ENCODE measurements at places on chromosomes 2 and 18.

DNA sequence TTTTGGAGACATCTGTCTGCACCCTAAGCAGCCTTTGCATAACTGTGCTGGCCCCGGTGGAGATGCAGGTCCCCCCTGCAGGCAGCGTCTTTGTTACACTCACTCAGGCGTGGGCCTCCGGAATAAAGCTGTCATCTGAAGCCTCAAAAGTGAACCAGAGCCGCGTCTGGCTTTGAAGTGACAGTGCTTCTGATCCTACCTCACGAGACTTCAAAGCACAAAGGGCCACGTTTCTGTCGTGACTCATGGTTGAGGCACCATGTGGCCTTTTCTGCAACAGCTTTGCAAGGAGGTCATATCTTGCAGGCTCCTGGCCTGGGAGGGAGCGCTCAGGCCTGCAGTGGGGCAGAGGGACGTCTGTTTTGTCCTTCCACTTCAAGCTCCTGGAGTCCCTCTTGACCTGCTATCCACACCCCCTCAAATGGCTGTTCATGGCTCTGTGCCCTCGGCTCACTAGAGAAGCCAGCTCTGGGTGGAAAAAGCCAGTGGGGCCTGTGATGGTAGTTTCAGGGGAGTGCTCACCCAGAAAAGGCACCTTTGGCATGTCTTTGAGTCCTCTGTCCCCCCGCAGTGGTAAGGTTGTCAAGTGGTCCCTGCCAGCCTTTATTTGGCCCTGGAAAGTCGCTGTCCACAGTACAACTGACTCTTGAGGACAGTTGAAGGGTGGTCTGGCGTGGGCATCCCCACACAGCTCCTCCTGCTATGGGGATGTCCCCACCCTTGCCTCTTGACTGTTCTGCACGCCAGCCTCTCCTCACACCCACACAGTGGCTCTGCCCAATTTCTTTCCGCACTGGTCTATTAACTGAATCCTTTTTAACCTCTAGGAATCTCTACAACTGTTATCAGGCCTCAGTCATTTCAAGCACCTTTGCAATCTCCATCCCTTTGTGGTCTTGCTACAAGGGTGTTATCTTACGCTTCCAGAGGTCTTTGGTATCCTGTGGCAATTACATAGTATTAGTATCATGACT is 19.3 kb downstream of the GPR55 start:
- DNase-seq, result peak; percentile 6

DNA sequence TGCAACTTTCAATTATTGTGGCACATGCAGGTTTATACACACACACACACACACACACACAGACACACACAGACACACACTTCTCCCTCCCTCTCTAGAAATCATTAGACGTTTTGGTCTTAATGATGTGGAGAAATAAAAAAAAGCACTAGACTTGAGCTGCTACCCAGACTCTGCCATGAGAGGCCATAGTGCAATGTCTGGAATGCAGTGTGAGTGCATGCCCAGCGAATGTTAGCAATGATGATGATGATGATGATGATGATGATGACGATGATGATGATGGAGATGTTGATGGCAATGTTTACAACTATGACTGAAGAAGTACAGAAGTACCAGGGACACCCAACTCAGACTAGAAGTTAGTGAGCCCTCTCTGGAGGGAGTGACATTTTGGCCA is 23.8 kb upstream of the KLHL29 start:
- no peak for DNase-seq

DNA sequence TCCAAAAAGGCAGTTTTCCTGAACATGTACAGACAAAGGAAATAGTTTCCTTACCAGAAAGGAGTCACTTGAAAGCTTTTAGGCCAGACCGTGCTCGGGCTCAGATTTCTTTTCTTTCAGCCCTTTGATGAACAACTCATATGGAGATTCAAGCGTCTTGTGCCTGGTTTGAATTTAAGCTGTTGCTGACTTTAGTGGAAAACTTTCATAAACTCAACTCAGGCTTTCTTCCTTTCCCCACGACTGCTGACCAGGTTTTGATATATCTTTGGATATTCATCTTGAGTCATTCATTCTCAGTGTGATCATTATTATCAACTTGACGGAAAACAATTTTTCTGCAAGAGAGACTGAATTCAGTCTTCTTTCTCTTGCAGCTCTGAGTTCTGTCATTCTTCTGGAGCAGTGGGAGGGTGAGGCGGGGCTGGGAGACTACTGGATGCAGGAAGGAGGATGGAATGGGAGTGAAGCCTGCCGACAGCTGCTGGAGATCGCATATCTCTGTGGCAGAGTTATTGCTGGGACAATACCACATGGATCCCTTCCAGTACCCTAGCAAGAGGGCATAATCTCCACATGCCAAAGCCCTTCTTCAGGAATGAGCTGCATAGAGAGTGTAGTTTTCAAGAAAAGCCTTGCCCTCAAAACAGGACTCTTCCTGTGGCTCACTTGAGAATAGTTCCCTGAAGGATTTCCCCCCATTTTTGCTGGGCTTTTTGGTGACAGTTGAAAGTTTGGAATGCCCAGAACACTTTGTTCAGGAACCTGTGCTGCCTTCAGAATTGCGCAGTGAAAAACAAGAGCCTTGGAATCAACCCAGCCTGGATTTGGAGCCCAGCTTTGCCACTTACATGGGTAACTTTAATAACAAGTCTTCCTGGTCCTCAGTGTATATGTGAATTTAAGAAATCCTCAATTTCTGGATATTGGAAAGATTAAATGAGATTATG is 364.4 kb downstream of the ZNF521 start:
- DNase-seq, result peak; percentile 59

DNA sequence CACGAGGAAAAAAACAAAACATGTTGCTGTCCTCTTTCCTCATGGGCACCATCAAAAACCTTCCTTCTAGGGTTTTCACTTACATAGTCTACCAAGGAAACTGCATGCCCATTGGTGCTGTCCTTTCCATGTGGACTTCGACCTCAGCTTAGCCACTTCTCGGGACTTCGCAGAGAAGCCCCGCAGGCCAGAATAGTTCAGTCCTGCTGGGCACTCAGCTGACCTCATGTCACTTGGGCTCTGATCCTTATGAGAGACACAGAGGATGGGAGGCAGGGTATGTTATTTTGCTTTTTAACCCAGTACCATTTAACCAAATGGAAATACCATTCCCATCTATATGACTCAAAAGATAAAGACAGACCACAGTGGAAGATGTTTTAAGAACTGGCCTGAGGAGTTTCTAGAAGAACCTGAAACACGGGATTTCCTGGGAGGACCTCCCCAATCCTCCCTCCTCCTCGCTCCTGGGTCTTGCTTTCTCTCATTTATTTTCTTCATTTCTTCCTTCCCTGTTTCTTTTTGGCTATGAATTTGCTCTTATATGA is 28.4 kb downstream of the AAK1 start:
- no peak for DNase-seq

GRCh38 chr18:24930478-24930877 is 421.5 kb downstream of the ZNF521 start:
- no peak for DNase-seq

DNA sequence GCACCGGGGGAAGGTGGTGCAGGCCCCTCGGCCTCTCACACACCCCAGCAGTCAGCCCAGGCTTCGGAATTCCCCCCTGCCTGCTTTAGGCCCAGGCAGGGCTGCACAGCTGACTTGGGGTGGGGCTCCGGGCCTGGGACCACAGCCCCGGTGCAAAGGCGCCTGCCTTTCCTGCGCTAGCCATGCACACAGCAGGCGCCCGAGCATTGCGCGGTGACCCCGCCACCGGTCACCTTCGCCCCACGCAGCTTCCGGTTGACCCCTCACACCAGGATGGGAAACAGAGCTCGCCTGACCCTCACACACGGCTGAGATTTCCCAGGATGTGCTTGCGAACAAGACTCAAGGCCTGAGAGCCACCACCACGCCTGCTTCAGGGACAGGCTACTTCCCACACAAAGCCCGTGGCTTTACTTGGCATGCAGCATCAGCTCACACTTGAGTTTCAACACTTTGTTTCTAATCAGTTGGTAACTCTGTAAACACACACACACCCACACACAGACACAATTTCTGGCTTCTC is 46.0 kb downstream of the SLC66A2 start:
- peak; percentile 8 for DNase-seq

DNA sequence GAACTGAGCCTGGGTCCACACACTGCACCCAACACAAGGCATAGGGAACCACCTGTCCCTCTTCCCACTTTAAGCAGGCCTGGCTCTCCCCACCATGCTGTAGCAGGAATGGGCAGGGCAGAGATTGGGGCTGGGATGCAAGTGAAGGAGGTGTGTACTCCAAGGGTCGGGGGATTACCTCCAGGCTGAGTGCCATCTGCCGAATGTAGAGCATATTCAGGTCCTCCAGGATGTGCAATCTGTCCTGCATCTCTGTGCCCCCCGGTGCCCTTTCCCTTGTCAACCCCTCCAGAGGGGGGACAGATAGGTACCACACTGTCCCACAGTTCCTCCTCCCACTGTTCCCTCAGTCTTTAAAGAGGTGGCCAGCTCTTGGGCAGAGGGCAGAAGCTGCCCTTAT is 2.4 kb downstream of the RTKN start:
- no peak for DNase-seq

DNA sequence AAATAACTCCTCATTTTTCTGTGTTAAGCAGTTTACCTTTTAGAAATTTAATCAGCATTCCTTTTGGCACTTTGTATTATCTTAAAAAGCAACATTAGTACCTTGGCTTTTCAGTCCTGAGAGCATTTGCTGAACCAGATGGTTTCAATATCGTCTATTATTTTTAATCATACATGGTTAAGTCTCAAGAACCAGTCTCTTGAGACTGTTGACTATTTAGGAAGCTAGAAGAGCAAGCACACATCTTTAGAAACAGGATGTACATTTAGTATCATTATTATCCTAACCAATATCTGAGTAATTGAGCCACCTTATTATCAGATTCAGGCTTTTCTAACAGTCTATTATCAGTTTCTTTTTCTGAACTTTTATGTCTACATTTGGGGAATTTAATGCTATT is 28.2 kb upstream of the ZEB2 start:
- no peak for DNase-seq

- DNase-seq, result peak; percentile 92
Measured at GRCh38 chr2:187547353-187547979, 6.8 kb downstream of the TFPI start.

GRCh38 chr2:238055841-238056240 is 5.0 kb upstream of the SCLY start:
- DNase-seq, result no peak

GRCh38 chr18:60232541-60232940 is 140.0 kb downstream of the MC4R start:
- DNase-seq, result peak; percentile 33

GRCh38 chr18:63311118-63312018 is 8.2 kb downstream of the BCL2 start:
- DNase-seq, result no peak

DNA sequence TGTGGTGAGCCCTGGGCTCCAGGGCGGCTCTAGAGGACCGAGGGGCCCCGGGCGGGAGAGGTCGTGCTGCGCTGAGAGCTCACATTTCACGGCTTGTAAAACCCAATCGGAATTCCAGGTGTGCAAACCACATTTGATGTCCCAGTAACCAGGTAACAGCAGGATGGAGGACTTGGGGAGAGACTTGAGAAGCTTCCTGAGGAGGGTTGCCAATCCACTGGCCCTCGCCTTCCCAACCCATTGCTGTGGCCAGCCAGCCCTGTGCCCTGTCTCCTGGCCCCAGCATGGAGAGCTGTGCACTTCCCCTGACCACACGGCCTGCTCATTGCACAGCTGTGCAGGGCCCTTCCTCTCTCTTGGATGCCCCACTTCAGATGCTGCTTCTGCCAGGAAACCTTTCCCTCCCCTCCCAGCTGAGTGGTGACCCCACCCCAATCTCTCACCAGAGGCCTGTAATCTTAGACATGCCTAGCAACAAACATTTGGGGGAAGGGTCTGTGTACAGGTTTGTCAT is 39.6 kb downstream of the ASB1 start:
- DNase-seq, result no peak

- DNase-seq, result peak; percentile 19
Measured at GRCh38 chr18:2529154-2529553, 42.2 kb downstream of the METTL4 start.

DNA sequence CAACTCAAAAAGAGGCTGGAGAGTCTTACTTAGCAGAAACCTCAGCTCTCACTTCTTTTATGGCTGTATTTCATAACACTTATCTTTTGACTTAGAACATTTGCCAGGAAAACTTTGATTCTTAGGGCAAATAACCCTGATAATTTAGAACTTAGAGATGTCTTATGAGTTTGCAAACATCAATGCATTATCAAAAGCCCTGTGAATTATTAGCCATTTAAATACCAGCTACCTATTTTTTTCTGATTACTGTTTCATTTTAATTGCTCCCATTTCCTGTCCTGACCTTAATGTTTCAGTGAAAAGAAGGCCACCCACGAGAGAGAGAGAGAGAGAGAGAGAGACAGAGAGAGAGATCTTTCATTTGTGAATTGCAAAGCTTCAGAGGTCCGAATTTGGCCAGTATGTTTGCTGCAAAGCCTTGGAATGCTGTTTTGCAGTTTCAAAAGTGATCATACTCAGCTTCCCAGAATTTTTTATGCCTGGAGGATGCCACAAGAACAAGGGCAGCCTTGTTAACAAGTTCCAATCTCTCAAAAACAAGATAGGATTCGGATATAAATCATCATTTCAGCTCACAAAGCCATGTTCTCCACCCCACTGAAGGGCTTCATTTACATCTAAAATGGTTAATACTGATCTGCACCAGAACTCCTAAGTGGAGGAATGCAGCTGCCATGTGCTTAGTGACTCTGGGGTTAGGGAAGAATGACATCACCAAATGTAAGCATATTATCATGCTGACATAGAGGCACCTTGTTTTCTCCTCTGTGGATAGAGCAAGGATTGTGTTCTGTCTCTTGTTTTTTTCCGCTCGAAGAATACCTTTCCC is 478.2 kb downstream of the ARHGAP15 start:
- peak; percentile 21 for DNase-seq

GRCh38 chr2:134461511-134461910 is 207.6 kb downstream of the MGAT5 start:
- DNase-seq, result peak; percentile 47

GRCh38 chr18:30763902-30764350 is 278.6 kb downstream of the DSC3 start:
- DNase-seq, result no peak

- peak; percentile 45 for DNase-seq
Measured at GRCh38 chr18:63299837-63300745, 19.5 kb downstream of the BCL2 start.

- no peak for DNase-seq
Measured at GRCh38 chr18:77571743-77572142, 322.1 kb downstream of the GALR1 start.

DNA sequence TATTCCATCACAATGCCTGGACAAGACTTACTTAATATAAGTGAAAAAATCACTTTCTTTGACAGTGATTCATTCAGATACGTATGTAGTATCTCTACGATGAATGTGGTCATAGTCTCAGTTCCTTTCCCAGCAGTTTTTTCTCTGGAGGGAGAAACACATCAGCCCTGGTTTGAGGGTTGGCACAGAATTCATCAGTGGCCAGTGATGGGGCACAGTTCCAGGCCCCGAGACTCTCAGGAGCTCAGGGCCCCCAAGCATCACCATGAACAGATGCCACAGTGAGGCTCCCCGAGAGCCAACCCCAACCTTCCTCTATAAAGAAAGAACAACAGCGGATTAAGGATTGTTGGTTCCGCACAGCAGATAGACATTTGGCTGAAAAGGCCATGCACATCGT is 12.5 kb downstream of the PRKAG3 start:
- DNase-seq, result no peak

Measured in AG10803 (cell line).